ENCODE measurements at places on chromosomes 11 and 22.

- no peak for DNase-seq
Measured at GRCh38 chr11:109853156-109853776, 239.9 kb upstream of the ZC3H12C start.

DNA sequence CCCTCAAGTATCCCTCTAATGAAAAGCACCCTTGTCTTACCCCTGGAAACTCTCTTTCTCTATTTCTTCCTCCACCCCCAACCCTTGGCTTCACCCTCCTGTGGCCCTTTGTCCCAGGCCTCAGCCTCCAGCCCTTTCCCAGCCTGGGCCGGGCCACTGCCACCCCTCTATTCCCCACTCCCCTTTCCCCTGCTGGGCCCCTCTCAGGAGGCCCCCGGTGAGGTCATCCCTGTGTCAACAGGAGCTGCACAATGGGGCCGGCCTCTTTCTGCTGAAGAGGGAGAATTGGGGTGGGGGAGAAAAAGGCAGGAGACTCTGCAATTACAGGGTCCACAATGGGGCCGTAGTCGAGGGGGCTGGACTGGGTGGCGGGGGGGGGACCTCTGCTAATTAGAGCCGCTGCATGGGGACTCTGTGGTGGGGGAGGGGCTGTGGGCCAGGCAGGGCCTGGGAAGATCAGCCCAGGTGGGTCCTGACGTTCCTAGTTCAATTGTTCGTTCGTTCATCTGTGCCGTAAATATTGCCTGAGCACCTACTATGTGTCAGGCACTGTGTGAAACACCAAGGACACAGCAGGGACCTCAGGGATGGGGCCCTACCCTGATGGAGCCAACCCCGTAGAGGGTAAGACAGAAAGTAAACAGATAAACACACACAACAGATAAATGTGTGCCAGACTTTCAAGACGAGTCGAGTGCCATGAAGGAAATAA is 18.5 kb upstream of the MPPED1 start:
- DNase-seq, result no peak

- DNase-seq, result no peak
Measured at GRCh38 chr11:73257342-73258103, 14.6 kb upstream of the P2RY6 start.

GRCh38 chr22:50561401-50562358 is 1.0 kb downstream of the SYCE3 start:
- DNase-seq, result no peak

- DNase-seq, result no peak
Measured at GRCh38 chr11:60315871-60316270, 11.2 kb upstream of the MS4A6E start.

GRCh38 chr11:48272606-48273005 is 8.9 kb downstream of the OR4X1 start:
- no peak for DNase-seq

DNA sequence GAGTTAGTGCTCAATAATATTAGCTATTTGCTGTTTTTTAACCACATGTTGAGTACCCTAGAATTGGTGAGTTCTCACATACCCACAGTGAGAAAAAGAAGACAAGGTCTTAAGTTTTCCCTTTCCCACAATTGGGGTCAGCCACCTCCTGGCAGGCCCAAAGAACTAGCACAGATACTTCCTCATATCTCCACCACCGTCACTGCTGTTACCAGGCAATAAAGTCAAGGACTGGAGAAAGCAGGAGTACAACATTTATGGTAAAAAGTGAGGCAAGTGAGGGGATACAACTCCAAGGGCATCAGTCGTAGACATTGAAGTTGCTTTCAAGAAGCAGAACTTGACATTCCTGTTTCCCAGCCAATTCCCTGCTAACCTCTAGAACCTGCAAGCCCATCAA is 19.6 kb downstream of the ELP4 start:
- no peak for DNase-seq

- no peak for DNase-seq
Measured at GRCh38 chr22:38414009-38414395, 41.0 kb downstream of the KCNJ4 start.

- DNase-seq, result no peak
Measured at GRCh38 chr22:48849963-48850657, 977.6 kb downstream of the BRD1 start.

- no peak for DNase-seq
Measured at GRCh38 chr22:42902875-42903510, 45.9 kb upstream of the ARFGAP3 start.

GRCh38 chr11:88655196-88655595 is 317.7 kb upstream of the CTSC start:
- DNase-seq, result no peak

DNA sequence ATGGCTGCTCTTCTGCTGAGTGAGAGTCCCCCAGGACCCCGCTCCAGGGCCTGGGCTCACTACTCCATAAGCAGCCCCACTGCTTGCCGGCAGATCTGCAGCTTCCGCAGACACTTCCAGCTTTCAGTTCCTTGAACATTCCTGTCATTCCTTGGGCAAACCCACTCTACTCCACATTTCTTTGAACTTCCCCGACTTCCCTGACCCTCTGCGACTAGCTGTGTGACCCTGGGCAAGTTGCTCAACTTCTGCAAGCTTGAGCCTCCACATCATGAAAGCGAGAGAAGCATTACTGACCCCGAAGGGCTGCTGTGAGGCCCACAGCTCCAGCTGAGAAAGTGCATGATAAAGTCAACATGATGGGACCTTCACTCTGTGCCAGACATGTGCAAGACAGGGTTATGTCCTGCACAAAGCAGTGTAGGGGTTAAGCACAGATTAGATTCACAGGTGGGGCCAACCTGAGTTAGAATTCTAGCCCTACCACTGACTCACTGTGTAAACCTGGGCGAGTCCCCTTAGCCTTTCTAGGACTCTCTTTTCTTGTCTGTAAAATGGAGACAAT is 51.8 kb downstream of the THAP12 start:
- DNase-seq, result no peak

DNA sequence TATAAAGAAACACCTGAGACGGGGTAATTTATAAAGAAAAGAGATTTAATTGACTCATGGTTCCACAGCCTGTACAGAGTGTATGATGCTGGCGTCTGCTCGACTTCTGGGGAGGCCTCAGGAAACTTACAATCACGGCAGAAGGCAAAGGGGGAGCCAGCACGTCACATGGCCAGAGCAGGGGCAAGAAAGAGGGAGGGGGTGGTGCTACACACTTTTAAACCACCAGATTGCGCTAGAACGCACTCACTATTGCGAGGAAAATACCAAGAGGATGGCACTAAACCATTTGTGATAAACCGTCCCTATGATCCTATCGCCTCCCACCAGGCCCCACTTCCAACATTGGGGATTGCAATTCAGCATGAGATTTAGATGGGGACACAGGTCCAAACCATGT is 79.7 kb upstream of the CARD18 start:
- DNase-seq, result no peak

GRCh38 chr11:99370549-99371216 is 349.9 kb downstream of the CNTN5 start:
- no peak for DNase-seq

DNA sequence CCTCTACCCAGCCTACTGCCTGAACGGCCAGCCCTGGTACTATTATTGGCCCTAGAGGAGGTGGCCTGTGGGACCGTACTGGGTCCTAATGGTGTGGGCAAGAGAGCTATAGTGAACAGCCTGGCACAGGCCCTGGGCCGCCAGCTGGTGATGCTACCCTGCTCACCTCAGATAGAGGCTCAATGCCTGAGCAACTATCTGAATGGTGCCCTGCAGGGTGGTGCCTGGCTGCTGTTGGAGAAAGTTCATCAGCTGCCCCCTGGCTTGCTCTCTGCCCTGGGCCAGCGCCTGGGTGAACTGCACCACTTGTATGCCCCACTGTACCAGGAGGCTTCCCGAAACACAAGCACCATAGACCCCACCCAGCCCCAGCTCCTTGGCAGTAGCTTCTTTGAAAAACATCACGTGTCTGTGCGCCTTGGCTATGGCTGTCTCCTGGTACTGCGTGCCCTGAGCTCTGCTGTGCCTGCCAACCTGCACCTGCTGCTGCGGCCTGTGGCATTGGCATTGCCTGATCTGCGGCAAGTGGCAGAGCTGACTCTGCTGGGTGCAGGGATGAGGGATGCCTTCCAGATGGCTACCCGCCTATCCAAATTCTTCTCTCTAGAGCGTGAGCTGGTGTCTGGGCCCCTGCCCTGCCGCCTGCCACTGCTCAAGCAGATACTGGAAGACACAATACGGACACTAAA is 49.0 kb downstream of the DNHD1 start:
- DNase-seq, result no peak

DNA sequence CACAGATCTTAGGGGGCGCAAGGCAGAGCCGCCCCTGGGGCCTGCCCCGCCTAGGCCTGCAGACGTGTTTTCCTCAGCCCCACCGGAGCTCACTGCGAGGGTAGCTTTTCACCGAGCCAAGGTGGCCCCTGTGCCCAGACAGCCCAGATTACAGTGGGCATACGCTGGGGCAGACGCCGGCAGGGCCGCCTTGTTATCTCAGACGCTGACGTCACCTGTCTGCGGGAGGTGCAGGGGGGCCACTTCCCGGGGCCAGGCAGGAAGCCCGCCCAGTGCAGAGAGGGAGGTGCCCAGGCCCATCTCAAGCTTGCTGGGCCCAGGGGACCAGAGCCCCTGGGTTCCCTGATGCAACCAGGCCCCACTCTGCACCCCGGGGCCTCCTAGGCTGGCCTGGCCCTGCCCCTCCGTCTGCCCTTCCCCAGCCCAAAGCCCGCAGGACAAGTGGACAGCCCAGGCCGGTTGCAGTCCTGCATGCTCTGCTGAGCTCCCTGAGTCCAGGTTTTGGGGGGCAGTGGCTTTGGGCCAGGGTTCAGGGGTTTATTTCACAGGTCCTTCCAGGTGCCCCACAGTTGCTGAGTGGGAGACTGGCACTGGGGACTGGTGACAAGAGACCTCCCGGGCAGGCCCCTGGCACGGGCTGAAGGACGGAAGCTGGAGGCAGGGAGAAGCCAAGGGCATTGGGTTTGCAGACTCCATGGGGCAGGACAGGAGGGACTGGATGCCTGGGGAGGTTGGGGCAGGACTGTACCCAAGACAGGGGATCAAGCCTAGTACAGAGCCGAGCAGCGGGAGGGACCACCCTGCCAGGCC is 38.6 kb downstream of the IGF2 start:
- DNase-seq, result no peak

- DNase-seq, result no peak
Measured at GRCh38 chr22:29806196-29806595, 31.9 kb downstream of the ASCC2 start.

DNA sequence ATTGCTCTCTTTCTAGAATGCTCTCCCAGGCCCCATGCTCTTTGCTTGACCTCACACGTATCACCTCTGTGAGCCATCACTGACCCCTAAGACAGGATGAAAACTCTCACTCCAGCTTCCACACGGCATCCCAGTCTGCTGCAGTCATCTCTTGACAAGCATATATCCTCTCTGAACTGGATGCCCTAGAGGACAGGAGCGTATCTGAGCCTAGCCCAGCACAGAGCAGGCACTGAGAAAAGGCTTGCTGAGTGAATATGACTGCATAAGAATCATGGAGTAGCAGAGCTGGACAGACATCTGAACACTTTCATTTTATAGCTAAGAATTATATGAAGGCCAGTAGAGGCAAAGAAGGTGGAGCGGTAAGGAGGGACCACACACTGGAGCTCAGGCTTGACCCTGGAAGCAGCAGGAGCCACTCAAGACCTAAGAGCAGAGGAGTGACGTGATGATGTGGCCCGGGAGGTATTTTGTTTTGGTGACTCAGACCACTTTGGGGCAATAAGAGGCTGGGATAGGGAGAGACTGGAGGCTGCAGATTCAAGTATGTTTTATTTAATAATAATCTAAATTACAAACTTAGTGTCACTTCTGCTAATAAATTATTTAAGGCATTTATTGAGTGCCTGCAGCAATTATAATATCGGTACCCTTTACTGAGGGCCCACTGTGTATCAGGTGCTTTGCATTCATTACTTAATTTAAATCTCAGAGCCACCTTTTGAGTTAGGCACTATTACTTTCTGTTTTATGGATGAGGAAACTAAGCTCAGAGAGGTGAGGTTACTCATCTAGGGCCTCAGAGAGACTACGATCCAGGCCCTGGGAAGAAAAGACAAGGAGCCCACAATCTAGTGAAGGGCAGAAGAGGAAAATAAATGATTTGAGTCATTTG is 42.6 kb downstream of the MAP6 start:
- peak; percentile 17 for DNase-seq

- no peak for DNase-seq
Measured at GRCh38 chr11:129766898-129767604, 48.6 kb upstream of the TMEM45B start.

GRCh38 chr11:10797531-10797930 is 11.2 kb downstream of the EIF4G2 start:
- DNase-seq, result no peak

GRCh38 chr11:45929486-45930030 is 7.1 kb downstream of the LARGE2 start:
- no peak for DNase-seq

DNA sequence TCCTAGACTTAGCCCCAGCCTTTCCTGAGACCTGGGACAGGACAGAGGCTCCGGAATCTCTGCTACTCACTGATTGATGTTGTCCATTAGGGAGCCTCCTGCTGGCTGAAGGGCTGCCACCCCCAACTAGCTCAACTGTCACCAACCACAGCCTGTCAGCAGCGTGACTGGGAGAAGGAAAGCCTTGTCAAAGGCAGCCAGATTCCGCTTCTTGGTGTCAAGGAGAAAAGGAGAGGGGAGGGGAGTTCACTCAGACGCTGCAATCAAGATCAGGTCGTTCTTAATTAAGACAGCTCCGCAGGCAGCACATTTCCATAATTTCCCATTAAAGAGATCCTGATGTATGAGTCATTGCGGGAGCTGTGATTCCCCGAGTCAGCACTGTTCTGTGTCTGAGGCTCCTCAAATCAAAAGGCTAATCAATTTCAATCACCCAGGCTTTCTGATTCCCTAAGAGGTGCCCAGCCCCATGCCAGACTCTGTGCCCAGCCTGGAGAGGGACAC is 152.8 kb upstream of the ZBED5 start:
- peak; percentile 29 for DNase-seq

DNA sequence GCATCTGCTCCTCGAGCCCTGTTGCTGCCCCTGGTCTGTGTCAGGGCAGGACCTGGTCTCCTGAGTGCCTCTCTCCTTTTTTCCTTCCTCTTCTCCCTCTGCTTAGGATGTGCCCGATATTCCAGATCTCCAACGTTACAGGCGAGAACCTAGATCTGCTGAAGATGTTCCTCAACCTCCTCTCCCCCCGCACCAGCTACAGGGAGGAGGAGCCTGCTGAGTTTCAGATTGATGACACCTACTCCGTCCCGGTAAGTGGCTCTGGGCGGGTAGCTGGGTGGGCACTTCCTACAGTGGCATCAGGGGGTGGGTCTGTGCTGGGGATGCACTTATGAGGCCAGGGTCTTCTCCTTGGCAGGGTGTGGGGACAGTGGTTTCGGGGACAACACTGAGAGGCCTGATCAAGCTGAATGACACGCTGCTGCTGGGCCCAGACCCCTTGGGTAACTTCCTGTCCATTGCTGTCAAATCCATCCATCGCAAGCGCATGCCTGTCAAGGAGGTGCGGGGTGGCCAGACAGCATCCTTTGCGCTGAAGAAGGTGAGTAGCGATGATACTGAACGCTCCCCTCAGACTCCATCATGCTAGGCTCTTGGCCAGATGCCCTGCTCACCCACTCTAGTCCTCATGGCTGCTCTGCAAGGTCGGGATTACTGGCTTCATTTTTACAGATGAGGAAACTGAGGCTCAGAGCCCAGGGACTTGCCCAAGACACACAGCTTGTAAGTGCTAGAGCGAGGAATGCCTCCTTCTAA is 20.3 kb downstream of the GTPBP1 start:
- DNase-seq, result no peak
